NCI-H748 treated with DMSO at 0.1 percent for 48 hours (cell line): ENCODE measurements at places on chromosomes 6 and 20.

DNA sequence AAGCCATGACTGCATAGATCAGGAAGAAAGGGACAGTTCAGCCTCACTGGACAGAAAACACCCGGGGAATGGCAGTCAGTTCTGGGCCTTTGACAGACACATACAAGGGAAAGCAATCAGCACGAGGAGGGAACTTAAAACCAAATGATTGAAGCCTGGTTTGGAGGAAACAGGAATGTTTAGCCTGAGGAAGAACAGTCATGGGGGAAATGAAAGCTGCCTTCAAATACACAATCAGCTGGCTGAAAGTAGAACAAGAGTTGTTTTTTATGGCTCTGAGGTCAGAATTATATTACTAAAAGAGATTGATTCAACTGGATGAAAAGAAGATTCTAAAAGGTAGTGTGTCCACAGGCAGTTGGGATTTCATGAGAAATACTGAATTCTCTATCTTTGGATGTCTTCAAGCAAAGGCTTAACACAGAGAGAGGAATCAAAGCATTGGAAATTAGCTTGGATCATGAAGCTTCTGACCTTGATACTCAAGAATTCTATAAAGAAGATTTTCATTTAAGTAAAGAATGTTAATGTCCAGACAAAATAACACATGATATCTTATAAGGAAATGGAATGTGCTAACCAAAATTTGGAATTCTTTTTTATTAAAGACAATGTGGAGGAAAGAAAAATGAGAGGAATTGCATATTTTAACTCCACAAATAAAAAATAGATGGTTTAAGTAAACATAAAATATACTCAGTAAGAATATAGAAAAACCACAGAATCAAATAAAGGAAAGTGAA, 216.6 kb downstream of the IBTK start:
- DNase-seq: no peak

GRCh38 chr20:48795732-48796131, 32.1 kb downstream of the PREX1 start:
- no peak for DNase-seq

DNA sequence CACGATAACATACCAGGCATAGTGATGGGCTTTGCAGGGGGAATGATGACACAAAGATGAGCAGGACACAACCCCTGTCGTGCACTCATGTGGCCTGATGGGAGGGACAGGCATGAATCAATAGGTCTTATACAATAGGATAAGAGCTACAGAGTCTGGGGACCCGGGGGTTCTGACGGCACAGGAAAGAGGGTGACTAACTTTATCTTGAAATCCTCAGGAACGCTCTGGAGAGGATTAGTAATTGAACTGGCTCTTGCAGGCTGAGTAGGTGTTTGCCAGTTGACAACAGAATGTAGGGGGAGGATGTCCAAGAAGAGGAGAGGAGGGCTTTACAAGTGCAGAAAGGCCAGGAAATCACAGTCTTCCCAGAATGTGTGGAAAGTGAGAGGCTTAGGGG, 219.9 kb upstream of the ECI2 start:
- DNase-seq: no peak

DNA sequence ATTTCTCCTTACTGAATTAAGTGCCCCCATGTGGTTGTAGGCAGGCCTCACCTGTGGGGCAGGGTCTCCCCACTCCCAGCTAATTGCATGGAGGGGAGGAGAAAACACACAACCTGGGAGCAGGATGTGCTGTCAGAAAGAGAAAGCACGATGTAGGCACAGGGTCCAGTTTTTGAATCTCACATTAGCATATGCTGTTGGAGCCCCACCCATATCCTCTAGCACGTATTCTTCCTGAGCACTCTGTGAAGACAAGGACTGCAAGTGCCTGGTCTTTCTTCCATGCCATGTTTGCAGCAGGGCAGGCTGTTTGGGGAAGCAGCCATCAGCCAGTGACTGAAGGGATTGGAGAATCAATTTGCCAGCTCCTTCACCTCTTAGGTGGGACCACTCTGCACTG, 108.2 kb downstream of the CFAP61 start:
- DNase-seq: no peak

DNA sequence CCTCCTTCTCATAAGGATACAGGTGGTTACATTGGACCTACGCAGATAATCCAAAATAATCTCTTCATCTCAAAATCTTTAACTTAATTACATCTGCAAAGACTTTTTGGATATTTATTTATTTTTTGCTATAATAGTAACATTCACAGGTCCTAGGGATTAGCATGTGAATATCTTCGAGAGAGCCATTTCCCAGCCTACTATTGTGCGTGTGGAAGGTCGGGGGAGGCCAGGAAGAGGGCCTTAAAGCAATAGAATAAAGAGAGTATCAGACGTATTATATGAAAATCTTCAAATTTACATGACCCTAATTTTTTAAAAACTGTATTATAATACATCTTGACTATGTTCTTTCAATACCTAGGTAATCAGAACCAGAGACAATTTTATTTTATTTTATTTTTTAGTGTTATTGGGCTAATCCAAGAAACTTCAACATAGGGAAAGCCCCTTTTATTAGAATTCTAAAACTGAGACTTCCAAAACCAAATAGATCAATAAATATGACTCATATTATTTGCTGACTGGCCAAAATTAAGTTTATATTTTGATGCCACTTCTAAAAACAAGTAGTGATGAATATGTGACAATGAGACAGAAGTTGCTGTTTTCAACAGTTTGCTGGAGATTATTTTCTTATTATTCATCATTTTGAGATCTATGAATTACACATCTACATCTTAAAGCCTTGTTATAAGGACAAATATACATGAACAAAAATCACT, 536.1 kb downstream of the NKAIN2 start:
- no peak for DNase-seq

GRCh38 chr20:35711588-35712209, 12.5 kb downstream of the ROMO1 start:
- no peak for DNase-seq

DNA sequence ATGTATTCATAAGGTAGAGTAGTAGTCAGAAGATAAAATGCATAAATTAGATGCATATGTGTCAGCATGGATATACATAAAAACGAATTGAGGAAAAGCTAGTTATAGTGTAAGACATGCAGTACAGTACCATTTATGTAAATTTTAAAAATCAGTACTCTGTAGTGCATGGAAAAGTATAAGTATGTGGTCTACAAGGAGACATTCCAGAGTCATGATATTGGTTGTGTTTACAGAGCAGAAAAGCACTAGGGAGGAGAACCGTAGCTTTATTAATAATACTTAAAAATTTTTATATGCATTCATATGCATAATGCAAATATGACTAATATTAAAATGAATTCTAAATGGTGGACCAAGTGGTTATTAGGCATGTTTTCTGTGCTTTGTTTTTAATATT, 220.0 kb downstream of the ZFAND3 start:
- no peak for DNase-seq

DNA sequence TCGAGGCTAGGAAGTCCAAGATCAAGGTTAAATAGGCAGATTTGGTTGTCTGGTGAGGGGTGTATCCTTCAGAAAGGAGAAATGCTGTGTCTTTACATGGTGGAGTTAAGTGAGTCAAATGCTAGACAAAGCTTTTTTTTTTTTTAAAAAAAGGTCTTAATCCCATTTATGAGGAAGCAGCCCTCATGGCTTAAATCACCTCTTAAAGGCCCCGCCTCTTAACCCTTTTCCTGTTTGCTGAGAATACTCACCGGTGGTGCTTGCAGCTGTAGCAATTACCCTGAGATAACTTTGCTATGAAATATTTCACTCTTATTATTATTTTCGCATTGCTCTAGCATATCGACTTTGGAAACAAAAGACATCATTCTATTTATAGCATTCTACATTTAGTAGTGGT, 30.8 kb downstream of the FBXO30 start:
- no peak for DNase-seq

DNA sequence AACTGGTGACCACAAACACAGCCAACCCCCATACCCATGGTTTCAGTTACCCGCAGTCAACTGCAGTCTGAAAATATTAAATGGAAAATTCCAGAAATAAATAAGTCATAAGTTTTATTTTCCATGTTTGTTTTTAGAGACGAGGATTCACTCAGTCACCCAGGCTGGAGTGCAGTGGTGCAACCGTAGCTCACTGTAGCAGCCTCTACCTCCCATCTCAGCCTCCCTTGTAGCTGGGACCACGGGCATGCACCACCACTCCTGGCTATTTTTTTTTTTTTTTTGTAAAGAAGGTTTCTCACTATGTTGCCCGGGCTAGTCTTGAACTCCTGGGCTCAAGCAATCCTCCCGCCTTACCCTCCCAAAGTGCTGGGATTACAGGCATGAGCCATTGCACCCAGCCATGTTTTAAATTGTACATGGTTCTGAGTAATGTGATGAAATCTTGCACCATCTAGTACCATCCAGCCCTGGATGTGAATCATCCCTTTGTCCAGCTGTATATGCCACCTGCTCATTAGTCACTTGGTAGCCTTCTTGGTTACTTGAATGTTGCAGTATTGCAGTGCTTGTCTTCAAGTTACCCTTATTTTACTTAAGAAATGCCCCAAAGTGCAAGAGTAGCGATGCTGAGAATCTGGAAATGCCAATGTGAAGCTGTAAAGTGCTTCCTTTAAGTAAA, 14.5 kb downstream of the CSNK2A1 start:
- DNase-seq: no peak

DNA sequence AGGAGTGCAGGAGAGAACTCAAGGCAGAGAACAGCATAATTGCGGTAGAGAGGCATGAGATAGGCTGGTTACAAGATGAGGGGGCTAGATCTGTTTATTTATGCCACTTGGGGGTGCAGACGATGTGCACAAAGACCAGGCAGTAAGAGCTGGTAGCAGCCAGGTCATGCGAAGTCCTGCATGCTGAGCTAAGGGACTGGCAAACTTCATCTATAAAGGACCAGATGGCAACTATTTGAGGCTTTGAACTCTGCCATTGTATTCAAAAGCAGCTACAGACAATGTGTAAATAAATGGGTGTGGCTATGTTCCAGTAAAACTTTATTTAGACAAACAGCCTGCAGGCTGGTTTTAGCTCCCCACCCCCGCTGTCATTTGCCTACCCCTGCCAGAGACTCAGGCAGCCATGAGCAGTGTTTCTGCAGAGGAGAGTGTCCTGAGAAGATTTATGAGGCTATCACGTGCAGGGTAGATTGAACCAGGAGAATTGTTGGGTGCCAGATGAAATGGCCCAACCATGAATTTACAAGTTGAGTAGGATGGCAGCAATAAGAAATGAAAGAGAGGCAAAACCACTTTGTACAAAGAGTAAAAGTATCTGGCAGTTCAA, 253.4 kb upstream of the MOCS1 start:
- peak; percentile 49 for DNase-seq

DNA sequence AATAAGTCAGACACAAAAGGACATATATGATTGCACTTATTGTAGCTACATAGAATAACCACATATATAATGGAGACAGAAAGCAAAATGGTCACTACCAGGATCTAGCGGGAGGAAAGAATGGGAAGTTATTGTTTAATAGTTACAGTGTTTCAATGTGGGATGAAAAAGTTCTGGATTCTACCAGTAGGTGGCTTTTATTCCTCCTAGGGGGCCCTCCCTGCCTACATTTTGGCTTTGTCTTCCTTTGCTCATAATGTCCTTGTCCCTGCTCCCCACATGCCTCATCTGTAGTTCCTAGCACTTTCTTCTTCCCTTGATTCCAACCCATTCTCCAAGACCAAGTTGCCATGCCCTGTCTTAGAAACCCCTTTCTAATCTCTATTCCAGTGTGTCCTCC, 16.3 kb downstream of the ZNF133 start:
- no peak for DNase-seq

- DNase-seq: peak; percentile 79
Measured at GRCh38 chr6:122869437-122870024, 80.5 kb downstream of the SMPDL3A start.

DNA sequence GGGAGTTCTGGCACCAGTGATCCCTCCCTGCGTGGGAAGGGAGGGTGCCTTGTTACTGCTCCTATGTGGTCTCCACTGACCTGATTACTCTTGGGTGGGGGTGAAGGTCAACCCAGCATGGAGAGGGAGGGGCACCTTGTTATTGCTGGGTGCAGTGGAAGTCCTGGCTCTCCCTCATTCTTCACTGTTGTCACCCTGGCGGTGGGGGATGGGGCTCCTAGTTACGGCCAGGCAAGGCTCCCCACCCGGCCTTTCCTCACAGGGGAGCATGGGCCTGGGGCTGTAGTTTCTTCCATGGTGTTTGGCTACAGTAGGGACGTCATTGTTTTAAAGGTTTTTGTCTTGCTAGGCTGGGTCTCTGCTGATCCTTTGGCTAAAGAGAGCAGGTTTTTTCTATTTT, 40.8 kb downstream of the PACSIN1 start:
- DNase-seq: no peak

- no peak for DNase-seq
Measured at GRCh38 chr20:41992481-41992880, 374.3 kb upstream of the CHD6 start.

DNA sequence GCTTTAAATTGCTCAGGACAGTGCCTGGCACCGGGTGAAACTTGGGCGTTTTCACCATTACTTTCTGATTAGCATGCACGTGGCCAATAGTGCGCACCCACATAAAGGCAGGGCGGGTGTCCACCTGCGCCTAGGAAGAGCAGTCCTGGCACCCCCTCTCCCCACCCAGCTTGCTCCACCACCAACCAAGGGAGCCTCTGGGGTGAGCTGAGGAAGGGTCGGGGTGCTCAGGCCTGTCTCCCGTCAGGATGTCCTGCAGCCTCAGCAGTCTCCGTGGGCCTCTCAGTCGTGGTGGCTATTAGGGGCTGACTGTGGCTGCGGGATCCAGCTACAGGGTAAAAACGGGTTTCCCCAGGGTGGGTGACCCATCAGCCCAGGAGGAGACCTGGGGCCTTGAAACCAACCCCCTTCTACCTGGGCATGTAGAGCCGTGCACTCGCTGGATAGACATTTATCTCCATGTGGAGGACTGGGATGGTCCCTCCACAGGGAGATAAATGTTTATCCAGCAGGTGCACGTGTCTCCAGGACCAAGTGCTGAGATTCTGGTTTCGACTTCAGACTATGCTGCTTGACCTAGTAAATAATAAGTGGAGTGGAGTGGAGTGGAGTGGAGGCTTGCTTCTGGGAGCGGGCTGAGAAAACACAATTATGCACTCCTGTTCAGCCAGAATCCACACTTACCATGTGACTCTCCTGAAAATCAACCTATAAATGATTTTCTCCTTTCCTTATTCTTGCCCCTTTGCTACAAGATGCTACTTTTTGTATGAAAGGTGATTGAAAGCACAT, 91.1 kb downstream of the ZDHHC14 start:
- DNase-seq: no peak

- no peak for DNase-seq
Measured at GRCh38 chr20:24765316-24766142, 183.5 kb upstream of the CST7 start.
